ENCODE measurements at places on chromosomes 16 and 17.

- peak; percentile 63 for DNase-seq
Measured at GRCh38 chr16:85615852-85616606, 2.9 kb downstream of the GSE1 start.

GRCh38 chr17:66135896-66136295 is 56.0 kb downstream of the CEP112 start:
- no peak for DNase-seq

- DNase-seq, result no peak
Measured at GRCh38 chr17:40309031-40309948, at the start of gene RARA. Gene RARA, plus strand, starts transcription at chr17:40309180. Its CDS starts 22,039 bp downstream, at chr17:40331219.

DNA sequence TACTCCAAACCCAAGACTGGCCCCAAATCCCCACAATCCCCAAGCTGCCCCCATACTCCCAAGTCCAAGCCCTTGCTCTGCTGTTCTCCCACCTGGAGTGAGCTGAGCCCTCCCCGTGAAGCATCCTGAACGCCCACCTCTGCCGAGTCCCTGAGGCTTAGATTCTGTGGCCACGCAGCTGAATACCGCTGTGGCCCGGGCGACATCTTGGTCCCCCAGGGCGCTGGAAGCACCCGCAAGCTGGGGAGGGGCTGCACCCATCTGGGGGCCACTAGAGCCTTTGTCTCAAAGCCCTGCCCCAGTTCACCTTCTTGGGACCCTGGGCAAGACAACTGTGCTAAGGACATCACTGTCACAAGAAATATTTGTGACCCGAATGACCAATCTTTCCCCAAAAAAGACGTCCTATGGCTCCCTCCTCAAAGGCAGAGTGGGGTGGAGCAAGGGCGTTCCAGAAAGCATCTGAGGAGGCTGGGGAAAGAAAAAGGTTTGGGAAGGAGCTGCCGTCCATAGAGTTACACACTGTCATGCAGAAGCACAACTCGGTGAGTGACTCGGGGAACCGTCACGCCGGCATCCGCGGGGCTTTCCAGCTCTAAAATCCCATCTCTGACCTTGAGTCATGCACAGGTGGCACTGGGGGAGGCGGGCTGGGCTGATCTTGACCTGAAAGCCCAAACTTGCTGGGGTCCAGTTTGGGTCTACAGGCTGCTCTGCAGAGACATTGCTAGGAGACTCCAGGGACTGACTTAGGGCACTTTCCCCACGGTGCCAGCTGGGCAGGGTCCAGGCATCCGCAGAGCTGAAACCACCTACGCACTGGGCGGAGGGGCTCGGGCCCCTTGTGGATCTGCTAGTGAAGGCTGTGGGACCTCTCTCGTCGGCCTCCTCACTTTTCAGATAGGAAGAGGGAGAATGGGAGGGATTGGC is 6.6 kb downstream of the PTX4 start:
- no peak for DNase-seq

DNA sequence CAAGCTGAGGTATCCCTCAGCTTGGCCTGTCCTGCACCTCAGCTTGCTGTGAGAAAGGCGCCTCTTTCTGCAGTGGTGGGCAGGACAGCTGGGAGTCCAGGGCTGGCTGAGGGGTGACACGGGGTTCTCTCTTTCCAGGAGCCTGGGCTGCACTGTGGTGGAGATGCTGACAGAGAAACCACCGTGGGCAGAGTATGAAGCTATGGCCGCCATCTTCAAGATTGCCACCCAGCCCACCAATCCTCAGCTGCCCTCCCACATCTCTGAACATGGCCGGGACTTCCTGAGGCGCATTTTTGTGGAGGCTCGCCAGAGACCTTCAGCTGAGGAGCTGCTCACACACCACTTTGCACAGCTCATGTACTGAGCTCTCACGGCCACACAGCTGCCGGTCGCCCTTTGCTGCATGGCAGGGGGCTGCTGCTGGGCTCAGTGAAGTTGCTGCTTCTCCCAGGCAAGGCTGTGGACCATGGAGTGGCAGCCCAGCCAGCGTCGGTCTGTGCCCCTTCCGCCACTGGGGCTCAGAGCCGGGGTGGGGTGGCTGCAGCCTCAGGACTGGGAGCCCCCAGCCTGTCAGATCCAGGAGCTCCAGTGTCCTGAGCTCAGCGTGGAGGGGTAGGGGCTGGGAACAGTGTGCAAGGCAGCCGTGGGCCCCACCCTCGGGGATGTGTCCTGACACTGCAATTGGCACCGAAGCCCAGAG is 6.4 kb downstream of the LIMD2 start:
- DNase-seq, result no peak

DNA sequence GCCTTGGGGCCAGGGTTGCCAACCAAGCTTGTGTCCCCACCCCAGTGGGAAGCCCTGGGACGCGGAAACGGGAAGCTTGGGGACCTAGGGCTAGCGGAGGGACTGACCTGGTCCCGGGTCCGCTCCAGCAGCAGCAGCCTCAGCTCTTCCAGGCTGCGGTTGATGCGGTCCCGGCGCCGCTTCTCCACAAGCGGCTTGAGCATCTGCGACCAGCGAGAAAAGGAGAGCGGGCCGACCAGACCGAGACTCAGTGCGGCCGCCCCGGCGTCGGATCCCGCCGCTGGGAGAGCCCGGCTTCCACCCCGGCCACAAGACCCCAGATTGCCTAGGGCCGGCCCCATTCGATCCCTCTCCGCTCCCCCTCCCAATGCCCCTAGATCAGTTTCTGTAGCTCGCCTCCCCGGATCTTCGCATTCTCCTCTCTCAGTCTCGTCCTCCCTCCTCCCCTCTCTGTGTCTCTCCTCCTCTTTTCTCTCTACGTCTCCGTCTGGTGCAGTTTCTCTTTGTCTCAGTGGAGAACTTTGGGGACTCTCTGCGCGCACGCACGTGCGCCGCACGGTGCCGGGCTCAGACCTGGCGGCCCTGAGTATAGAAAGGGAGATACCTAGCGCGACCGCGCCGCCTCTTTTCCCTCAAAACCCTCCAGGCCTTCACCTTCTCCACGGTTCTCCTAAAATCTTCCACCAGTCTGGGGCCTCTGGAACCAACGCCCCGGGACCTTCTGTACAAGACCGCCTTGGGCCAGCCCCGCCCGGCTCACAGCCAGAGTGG is 797 bp downstream of the HES7 start:
- no peak for DNase-seq

- no peak for DNase-seq
Measured at GRCh38 chr17:2138318-2138717, 83.4 kb downstream of the HIC1 start.

DNA sequence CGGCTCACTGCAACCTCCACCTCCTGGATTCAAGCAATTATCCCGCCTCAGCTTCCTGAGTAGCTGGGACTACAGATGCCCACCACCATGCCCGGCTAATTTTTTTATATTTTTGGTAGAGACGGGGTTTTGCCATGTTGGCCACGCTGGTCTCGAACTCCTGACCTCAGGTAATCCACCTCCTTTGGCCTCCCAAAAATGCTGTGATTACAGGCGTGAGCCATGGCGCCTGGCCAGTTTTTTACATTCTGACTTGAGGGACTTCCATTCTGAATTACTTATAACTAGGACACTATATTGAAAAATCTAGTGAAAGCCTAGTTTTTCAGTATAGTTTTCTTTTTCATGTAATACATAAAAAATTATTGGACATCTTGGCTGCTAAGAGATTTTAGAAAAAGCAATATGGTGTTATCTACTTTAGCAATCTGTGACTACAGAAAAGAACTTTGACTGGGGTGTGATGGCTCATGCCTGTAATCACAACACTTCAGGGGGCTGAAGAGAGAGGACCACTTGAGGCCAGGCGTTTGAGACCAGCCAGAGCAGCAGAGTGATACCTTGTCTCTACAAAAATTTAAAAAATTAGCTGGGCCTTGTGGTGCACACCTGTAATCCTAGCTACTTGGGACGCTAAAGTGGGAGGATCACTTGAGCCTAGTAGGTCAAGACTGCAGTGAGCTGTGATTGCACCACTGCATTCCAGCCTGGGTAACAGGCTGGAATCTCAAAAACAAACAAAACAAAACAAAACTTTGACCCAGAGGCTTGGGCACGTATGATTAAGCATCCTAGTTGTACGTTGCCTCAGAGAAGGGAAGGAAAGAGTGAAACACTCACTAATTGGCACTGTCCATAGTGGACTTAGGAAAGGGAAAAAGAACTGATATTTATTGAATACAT is 26.8 kb upstream of the GOSR1 start:
- no peak for DNase-seq

DNA sequence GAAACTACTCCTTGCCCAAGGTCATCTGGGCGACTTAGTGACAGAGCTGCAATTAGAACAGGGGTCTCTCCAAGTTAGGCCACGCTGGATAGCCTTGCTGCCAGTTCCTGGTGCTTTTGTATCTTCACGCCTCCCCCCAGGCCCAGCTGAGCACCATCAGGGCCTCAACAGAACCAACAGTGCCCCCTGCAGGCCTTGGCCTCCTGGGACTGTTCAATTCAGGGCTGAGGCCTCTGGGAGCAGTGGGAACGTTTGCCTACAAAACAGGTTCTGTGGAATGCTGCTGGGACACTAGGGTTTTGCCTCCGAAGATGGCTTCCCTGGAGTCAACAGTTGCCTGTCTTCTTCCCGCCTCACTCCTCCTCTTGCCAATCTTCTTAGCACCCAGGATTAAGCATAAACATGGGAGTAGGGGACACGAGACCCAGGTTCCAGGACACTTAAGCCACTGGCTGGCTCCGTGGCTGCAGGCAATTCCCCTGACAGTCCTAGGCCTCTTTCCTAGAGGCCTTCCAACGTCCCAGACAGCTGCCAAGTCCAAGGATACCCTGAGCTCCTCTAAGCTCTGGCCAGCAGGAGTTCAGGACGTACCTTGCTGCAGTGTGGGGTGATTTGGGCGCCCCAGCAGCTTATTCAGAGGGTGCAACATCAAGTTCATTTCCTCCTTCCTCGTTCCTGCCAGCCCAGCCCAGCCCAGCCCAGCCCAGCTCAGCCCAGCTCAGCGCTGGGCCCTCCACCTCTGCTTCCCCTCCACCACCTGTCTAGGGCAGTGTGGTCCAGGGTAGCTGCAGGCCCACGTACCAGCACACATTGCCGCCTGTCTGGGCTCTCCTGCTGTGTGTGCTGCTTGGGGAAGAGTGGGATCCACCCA is 246.6 kb upstream of the RPL38 start:
- DNase-seq, result no peak

- DNase-seq, result no peak
Measured at GRCh38 chr17:63983320-63983719, 10.6 kb upstream of the SCN4A start.

DNA sequence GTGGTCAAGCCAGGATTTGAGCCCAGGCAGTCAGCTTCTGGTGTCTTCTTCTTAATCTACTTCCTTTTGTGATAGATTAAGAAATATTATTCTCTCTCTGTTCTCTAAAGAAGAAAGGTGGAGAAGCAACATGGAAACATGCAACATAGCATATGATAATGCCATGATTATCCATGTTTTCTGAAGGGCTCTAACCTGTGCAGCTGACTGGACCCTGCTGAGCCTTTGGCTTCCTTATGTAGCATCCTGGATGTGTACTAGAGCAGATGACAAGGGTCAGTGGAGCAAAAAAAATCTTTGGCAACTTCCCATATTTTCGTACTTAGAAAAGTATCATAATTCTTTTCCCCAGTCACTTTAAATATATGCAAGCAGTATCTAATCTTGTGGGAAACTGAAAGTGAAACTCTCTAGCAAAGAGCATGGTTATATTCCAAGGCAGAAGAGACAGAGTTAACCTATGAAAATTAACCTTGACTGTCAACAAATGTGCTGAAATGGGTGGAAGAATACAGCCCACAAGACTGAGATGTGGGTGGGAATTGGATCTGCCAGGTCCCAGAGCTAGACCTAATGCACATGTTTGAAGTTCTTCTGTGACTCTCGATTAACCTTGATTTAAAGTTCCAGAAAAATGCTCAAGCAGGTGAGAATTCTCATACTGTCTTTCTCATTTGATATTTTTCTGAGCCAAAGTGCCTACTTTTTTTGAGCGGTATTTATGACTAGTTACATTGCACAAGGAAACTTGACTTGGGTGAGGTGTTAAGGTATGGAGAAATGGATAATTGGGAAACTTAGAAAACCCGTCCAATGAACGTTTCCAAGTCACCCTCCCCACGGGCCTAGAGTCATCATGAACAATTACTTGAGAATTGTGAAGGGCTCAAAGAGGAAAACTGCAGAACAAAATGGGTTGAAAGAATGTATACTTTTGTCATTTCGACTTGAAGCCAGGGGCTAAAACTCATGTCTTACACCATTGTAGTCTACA is 248.6 kb downstream of the FTO start:
- DNase-seq, result no peak

DNA sequence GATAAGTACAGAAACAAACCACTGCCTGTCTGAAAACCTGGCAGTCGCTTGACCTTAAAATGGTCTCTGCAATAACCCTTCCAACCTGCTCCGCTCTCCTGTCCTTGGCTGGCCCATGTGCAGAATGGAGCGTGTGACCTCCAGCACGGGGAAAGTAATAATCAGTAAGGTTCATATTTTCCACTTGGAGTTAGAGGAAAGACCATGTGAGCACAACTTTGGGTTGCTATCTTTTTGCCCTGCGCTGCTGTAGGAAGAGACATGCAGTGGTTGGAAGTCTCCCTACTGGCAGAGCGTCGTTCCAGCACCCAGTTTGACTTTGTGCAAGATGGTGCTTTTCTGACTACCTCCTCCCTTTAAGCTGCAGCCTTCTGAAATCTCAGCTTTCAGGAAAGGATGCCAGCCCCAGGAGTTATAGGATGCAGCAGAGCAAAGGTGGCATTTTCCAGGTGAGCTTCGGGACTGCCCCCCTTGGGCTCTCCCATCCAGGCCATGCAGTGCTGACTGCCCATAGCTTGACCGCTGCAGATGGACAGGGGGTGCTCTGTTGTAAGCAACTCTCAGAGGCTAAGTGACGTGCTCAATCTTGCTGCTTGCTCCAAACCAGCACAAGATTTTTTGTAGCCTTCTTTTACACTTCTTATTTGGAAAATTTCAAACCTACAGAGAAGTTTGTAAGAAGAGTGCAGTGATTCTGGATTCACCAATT is 110.7 kb upstream of the NOL11 start:
- DNase-seq, result no peak

DNA sequence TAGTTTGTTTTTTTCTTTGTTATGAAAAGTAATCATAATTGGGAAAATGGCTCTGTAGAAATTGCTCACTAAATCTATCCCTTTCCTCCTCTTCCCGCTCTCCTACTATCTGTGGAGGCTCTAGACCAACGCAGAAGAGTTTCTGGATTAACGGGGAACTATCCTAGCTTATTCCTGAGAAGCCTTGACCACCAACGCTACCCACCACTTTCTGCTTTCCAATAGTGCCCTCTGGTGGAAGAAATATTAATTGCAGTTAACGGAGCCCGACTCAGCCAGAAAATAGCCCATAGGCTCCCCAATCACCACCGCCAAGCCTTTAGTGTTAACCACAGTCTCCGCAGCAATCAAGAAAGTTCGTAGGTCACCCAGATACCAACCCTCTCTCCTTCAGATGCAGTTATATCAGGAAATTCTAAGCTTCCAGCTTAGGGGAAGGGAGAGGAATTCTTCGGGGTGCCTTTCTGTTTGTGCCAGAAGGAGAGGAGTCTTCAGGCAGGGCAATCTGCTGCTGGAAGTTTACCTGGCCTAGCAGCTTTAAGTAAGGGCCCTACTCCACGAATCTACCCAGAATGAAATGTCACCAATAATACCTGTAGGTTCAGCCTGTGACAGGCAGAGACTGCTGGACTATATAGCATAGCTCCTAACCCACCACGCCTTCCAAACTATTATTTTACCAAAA is 23.0 kb upstream of the NSRP1 start:
- no peak for DNase-seq

Data from stimulated activated CD8-positive, alpha-beta memory T cell treated with anti-CD3 and anti-CD28 coated beads, Interleukin-15, amount 100 ng/mL, for 24 hours (primary cell).